A673 (cell line): ENCODE measurements at places on chromosomes 7 and 10. TPM values are rescaled to one million over a fixed set of nuclear protein-coding genes. Genes with fewer than 3 reads are reported as not detected.

GRCh38 chr7:36300696-36301350 lies 88.8 kb upstream of the ANLN start:
- DNase-seq = no peak

DNA sequence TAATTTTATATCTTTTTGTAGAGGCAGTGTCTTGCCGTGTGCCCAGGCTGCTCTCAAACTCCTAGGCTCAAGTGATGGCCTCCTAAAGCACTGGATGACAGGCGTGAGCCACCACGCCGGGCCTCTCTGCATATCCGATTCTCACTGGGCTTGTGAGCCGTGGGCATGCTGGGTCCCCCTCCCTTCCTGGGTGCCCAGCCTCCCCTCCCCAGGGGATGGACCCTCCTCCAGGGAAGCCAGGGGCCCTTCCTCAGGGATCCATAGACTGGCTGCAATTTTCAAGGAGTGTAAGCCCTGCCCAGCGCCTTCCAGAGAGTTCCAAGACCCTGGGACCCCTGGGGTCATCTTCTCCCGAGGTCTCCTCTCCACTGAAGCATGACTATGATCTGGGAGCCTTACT lies 23.7 kb upstream of the ELFN1 start:
- DNase-seq = no peak

DNA sequence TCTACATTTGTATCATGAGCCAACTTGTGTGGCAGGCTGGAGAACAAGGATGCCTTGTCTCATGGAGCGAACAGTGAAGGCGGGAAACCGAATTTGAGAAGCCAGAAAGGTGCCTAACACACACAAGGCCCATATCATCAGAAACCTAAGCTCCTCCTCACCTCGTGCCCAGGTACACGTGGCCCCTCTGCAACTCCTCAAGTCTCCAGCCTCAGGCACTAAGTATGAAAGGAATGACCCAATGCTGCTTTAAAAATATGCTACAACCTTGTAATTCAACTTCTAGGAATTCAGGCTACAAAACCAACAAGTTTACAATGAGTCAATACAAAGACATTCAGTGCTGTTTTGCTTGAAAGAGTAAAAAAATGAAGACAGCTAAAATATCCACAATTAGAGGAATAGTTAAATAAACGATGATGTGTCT lies 95.7 kb downstream of the CDK6 start:
- no peak for DNase-seq

GRCh38 chr10:24920907-24921881 lies 31.2 kb downstream of the PRTFDC1 start:
- DNase-seq = peak; percentile 83

DNA sequence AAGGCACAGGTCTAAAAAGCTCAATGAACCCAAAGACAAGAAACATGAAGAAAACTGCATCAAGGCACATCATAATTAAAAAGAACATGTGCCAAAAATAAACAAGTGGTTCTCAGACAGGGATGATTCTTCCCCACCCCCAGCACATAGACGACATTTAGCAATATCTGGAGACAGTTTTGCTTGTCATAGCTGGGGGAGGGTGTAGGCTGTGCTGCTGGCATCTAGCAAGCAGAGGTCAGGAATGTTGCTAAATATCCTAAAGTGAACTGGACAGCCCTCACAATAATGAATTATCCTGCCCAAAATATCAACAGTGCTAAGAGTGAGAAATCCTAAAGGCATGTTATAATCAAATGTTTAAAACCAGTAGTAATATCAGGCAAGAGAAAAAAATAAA lies 122.6 kb downstream of the MICU1 start:
- no peak for DNase-seq

ECD gene
- total RNA-seq = 37.3 and 37.4 TPM in 2 replicates

FIS1 gene
- 74.1 and 79.6 TPM in 2 replicates for total RNA-seq

DNA sequence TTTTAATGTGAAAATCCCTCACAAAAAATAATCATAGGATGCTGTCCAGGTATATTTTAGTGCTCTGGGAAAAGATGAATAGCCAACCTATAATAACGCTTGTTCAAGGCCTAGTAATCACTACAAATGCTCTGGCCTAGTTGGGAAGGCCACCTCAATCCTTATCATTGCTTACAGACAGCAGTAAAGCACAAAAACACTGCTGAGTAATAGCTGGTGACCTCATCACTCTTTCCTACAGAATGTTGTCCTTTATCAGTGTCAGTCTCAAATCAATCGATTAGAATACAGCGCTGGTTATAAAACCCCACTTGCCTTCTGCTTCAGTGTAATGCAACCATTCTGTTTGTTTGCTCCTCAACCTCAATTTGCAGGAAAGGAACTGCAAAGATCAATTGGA lies 72.6 kb upstream of the STEAP1 start:
- no peak for DNase-seq

PROSER2 gene
- 37.1 and 40.4 TPM in 2 replicates for total RNA-seq

- no peak for DNase-seq
Measured at GRCh38 chr10:128614802-128615553, 488.8 kb upstream of the MKI67 start.

ZNF239 gene
- 7.9 and 9.7 TPM in 2 replicates for total RNA-seq

GRCh38 chr7:132681951-132682350 lies 105.7 kb upstream of the PLXNA4 start:
- DNase-seq = no peak

DNA sequence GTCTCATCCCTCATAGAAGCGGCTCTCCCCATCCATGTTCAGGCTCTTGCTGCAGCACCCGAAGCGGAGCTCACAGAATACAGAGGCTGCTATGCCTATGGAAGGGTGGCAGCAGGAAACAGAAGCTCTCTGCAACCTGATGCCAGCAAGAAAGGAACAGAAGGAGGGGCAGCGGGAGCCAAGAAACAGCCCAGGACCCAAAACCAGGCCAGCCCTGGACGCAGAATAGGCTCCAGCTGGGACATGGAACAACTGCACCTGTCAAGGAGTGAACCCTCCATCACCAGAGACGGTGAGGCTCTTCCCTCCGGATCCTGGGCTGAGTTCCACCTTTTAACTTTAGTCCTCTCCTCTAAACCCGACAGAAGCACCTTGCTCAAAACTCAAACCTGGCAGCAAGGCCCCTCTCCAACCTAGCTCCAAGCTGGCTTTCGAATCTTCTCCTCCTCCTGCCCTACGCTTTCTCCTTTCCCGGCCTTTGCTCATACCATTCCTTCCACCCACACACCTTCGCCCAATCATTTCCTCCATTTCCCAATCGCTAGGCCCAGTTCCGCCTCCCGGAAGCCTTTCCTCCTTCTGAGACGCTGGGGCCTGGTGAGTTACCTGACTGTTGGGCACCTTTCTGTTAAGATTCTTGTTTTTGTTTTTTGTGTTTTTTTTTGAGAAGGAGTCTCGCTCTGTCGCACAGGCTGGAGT lies 122.8 kb upstream of the ZNF92 start:
- no peak for DNase-seq

DNA sequence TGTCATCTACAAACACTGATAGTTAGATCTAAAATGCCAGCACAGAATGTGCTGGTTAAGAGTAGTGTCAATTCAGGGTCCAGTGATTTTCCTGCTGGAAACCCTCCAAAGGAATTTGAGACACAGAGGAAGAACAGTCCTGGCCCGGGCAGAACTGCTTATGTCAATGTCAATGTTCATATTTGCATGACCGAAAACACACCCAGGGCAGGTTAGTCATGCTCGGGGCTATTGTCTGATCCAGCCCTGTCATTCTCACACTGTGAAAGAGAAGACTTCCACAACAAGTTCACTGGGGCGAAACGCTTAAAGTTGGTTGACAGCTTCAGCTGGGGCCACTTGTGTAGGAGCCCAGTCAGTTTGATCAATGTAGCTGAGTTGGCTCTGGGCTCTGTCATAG lies 139.3 kb downstream of the C1GALT1 start:
- DNase-seq = no peak

GRCh38 chr7:33040803-33041516 lies 21.6 kb downstream of the NT5C3A start:
- DNase-seq = peak; percentile 38

- DNase-seq = peak; percentile 61
Measured at GRCh38 chr7:141702047-141702567, at the start of gene DENND11. DENND11 (minus strand) TSS chr7:141702166; CDS start chr7:141702153, 13 bp downstream.

DNA sequence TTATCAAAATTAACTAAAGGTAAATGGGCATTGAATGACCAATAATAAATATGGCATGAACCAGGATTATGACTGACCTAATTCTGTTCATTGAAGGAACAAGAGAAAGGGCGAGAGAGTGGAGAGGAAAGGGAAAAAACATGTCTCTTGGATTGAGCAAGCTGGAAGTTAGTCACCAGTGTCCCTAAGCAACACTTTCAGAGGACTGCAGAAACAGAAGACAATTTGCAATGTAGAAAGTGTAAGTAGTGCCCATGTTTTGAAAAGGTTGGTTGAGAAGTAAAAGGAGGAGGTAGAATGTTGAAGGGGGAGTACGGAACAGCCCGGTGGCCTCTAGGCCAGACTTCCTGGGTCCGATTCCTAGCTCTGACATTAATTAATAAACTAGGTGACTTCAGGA lies 94.6 kb downstream of the FAS start:
- DNase-seq = no peak

- no peak for DNase-seq
Measured at GRCh38 chr10:13750299-13751190, 163.8 kb downstream of the PRPF18 start.

DNA sequence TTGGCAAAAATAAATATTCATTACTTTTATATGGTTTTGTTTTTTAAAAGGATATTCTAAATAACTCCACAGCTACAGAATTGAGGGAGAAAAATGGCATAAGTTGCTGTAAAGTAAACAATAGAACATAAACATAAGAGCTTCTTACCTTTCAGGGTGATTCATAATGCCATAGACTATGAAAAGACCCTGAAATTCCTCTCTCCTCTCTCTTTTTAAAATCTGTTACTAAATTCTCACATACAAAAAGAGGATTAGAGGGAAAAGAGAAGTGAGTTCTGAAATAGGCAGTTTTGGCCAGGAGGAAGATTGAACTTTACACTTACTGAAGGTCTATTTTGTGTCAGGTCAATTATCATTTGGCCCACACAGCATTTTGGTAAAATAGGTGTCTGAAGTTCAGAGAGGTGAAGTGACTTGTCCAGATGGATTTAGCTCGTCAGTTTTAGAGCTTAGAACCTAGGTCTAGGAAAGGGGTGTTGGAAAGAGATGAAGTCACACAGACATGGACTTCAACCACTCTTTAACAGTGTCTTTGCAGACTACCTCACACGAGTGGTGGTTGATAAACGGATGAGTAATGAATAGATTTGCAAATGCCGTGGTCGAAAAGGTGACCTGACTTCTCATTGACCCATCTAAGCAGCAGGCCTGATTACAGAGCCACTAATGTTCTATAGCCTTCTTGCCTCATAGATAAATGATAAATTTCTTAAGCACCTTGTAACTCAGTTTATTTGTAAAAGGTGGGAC lies 190.6 kb upstream of the CCDC6 start:
- no peak for DNase-seq

DNA sequence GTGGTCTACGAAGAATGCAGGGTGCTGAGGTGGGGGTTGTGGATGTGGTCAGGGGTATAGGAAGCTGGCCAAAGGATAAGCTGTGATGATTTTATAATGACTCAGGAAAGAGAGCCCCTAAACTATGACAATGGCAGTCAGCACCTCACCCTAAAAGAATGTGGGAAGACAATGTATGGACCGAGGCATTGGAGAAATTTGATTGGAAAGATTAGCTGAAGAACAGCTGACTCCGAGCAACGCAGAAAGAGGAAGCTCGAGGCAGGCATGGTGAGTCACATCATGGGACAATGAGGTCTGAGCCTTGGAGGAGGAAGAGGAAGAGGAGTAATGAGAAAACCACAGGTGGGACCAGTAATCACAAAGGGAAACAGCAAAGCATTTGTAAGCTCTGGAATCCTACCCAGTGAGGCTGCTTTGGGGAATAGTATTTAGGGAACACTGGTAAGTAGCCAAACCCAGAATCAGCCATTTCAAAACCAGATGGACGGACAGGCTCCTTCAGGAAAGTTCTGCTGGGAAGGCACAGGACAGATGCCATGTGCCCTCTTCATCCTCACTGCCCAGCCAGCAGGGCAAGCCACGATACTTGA lies 295.4 kb downstream of the PRPF18 start:
- peak; percentile 36 for DNase-seq

DNA sequence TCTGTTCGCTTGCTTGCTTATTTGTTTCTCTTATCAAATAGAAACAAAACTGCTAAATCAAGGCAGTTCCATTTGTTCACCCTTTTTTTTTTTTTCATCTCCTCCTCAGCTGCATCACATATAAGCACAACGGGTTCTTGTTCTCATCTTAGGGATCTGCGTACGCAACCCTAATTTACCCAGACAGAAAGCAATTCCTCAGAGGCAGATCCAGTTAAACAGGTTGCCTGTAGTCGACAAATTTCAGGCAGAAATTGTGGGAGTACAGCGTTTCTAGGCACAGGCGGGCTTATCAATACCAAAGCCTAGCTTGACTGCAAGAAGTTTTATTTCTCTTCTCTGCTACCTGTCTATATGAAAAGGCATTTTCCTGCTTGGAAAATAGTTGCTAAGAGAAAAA lies 565.4 kb downstream of the NXPH1 start:
- DNase-seq = no peak

GRCh38 chr10:34295142-34295548 lies 520.0 kb downstream of the PARD3 start:
- DNase-seq = no peak

DNA sequence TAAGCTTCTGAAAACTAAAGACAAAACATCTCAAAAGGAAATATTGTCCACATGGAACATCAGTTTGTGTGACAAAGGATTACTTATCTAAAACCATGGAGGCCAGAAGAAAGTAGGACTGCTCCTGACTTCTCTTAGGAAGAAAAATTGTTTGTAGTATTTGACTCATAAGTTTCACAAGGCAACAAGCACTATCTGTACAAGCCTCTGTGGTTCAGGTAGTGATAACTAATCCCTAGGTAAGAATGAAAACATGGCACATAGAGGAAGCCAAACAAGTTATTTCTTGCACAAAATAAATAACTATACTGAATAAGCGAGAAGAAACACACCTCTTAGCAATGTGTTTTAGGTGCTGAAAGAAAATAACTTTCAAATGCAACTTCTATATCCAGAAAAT lies 30.3 kb downstream of the TFPI2 start:
- no peak for DNase-seq

DNA sequence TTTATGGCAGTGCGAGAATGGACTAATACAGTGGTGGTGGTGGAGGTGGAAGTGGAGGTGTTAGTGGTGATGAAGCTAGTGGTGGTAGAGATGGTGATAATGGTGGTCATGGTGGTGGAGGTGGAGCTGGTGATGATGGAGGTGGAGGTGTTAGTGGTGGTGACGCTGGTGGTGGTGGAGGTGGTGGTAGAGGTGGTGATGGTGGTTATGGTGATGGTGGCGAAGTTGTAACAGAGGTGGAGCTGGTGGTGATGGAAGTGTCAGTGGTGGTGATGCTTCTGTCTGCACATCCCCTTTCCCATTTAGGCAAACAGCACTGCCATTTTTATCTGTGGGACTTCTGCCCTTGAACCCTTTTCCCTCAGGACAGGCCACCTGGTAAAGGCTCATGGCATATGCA lies 7.4 kb upstream of the PTPRN2 start:
- DNase-seq = peak; percentile 48

AHR gene
- total RNA-seq = 11.8 and 13.5 TPM in 2 replicates
